B cell (primary cell): ENCODE measurements at places on chromosomes 11 and 22. TPM values are rescaled to one million over a fixed set of nuclear protein-coding genes. Genes with fewer than 3 reads are reported as not detected.

The SLC6A5 gene
- total RNA-seq = not detected in 2 replicates

- DNase-seq = no peak
Observed at GRCh38 chr22:30453731-30454510, 17.9 kb downstream of the SEC14L3 start.

The KIAA1671 gene
- 0.02 and 0.05 TPM in 2 replicates for total RNA-seq

The GAL gene
- total RNA-seq = not detected in 2 replicates

DNA sequence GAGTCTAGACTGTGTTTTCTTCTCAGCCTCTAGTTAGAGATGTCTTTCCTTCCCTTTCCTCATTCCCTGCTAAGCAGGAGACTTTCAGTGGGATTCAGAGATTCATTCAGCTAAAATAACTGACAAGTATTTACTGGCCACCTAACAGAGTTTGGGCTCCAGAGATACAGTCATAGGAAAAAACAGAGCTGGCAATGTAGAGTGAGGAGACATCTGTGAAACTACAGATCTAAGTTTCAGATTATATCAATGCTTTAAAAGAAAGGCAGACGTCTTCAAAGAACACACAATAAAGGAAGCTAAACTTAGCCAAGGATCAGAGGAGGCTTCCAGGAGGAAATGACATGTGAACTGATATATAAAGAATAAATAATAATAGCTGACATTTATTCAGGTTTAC lies 355.6 kb upstream of the DDI1 start:
- no peak for DNase-seq

- DNase-seq = no peak
Observed at GRCh38 chr11:130480711-130481140, 32.3 kb downstream of the ADAMTS15 start.

GRCh38 chr11:130806746-130807145 lies 109.5 kb downstream of the SNX19 start:
- DNase-seq = no peak

- DNase-seq = no peak
Observed at GRCh38 chr11:1753229-1753928, 3.0 kb upstream of the IFITM10 start.

- DNase-seq = no peak
Observed at GRCh38 chr11:123338266-123338800, 91.7 kb upstream of the GRAMD1B start.

- no peak for DNase-seq
Observed at GRCh38 chr22:49946612-49947295, 13.8 kb upstream of the PIM3 start.

The BATF2 gene
- total RNA-seq = 0.51 and 0.62 TPM in 2 replicates

- no peak for DNase-seq
Observed at GRCh38 chr22:35393116-35394010, 6.6 kb upstream of the MCM5 start.

GRCh38 chr22:37178350-37179125 lies 9.5 kb downstream of the C1QTNF6 start:
- no peak for DNase-seq

The ACTN3 gene
- total RNA-seq = 0.17 TPM in 1 of 2 replicates, not detected in the other

The FJX1 gene
- 0.36 TPM in 1 of 2 replicates, not detected in the other for total RNA-seq

DNA sequence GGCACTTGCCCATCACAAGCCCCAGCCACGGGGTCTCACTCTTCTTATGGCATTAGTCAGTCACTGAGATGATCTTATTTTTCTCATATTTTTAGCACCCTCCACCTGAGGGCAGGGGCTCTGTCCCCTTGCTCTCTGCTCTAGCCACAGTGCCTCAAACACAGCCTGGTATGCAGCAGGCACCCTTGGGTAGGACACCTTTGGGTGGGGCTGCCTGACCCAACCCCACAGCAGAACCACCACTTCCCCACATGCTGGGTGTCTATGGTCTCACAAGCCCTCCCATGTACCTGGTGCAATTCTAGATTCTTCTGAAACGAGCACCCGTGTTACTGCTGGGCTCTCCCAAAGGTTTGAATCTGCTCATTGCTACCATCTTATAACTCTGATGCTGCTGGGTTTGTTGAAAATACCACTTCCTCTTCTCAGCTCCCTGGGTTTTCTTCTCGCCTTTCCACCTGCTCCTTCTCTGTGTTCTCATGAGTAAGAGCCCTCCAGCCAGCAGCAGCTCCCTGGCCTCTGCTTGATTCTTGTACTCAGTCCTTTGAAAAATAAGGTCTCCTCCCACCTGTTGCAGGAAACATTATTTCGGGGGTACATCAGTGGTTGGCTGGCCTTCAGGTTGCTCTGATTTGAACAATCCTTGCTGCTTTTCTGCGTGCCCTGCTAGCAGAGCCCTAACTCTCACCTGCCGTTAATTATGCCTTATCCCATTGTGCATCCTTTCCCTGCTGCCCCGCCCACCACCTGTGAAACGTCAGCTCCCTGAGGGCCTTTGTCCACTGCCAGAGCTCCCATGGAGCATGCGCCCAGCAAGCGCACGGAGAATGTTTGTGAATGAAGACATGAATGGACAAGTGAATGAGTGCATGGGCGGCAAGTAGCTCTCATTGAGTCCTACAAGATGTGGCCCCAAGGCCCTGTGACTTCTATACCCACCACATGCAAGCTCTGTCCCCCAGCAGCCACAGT lies 1181.6 kb downstream of the TBC1D22A start:
- DNase-seq = no peak

GRCh38 chr11:22510010-22510409 lies 115.6 kb downstream of the FANCF start:
- no peak for DNase-seq

DNA sequence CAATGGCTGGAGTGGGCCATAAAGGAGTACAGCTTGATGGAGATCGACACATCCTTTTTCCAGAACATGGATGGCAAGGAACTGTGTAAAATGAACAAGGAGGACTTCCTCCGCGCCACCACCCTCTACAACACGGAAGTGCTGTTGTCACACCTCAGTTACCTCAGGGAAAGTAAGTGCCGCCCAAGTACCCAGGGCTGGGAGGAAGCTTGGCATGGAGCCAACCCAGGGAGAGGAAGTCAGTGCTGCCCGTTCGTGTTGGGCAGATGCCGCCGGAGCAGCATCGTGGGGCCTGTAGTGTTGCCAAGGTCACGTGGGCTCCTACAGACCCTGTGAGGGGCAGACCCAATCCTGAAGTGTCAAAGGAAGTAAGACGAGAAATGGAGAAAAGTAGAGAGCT lies 78.9 kb downstream of the FLI1 start:
- DNase-seq = peak; percentile 86

DNA sequence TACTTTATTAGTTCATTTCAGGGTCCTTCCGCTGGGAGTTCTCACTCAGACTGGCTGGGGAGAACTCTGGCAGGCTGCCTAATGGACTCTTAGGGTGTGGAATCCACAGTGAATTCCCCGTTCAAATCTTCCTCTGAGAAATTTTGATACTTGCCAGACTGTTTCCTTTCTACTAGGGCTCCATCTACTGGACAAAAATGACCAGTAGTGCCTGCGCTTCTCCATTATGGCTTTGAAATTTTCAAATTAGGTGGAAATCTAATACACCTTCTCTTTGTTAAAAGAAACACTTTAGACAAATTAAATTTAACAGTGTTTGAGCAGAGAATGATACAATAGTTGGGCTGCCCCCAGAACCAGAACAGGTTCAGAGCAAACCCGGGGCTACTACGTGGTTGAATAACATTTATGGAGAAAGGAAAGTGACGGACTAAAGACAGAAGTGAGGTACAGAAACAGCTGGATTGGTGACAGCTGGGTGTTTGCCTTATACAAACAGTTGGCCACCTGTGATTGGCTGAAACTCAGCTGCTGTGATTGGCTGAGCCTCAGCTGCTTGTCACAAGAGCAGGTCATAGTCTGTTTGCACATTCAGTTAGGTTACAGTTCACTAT lies 52.9 kb upstream of the FDX1 start:
- DNase-seq = peak; percentile 61
